ENCODE measurements at places on chromosomes 3 and 15.

DNA sequence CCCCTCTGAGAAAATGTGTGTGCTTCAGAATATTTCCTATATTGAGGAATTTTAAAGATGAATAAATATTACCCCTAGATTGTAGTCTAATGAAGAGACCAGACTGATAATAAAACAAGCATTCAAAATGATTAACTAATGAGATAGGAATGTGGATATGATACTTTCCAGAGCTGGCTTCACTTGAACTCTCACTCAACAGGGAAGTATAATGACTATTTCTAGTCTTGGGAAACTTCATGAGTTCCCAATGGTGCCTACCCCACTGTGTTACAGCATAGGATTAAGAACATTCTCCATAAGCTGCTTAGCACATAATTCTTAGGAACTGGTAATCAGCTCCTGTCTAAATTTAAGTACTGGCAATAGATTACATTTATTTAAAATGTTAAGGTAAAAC lies 261.5 kb upstream of the ZNF385D start:
- H3K27ac ChIP-seq = no peak overlapping the region
- DNase-seq = no peak
- no peaks in the 10 kb centered on the region for H3K27me3 ChIP-seq
- no peaks in the 10 kb centered on the region for H3K4me1 ChIP-seq
- no peak overlapping the region for H3K4me3 ChIP-seq
- H3K36me3 ChIP-seq = no peaks in the 10 kb centered on the region

DNA sequence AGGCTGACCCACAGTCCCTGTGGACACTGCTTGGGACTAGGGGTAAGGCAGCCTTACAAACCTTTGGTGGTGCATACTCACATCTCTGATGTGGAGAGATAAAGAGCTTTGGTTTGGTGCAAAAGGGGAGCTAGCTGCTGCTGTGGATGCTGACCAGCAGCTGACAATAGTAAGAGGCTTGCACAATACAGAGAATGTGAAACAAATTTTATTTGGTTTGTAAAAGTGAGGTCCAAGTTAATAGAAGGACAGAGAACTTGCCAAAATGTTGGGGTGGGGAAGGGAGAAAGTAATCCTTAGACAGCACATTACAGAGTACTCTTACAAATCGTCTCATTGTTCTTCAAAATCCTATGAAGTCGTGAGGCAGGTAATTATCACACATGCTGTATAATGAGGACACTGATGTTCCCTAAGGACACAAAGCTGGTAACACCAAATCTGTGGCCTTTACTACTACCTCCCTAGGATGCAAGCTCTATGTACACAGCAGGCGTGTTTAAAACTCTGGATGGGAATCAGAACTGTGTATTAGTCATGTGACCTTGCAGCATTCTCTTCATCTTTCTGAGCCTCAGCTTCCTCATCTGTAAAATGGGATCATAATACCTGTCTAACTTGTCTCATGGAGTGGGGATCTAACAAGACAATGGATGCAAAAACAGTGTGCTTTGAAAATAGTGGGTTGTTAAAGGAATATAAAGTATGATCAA lies 21.6 kb downstream of the ARHGAP31 start:
- no peak for DNase-seq
- H3K4me1 ChIP-seq = no peaks in the 10 kb centered on the region
- H3K27ac ChIP-seq = no peak overlapping the region

DNA sequence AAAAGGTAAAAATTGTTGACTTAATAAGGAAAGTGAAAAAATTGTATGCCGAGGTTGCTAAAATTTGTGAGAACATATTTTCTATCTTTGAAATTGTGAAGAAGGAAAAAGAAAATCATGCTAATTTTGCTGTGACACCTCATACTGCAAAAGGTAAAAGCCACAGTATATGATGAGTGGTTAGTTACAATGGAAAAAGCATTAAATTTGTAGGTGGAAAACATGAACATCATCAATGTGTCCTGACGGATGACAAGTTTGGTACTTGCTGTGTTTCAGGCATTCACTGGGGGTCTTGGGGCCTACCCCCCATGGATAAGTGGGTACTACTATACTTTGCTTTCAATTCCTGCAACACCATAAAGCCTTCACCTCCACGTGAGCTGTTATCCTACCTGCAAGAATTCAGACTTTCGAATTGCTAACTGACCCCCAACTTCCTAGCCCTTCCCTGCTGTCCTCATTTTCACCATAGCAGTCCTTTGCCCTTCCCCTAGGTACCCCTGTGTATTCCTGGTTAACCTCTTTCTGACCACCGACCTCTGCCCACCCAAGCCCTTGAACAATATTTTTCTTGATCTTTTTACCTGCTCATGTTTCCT lies 62.4 kb downstream of the RAB7A start:
- DNase-seq = no peak
- H3K4me1 ChIP-seq = peaks cover 76% of the 10 kb centered on the region
- no peaks in the 10 kb centered on the region for H3K36me3 ChIP-seq
- H3K27me3 ChIP-seq = no peaks in the 10 kb centered on the region

GRCh38 chr3:133053532-133053931 lies 15.3 kb downstream of the TMEM108 start:
- H3K27ac ChIP-seq = no peak overlapping the region
- H3K27me3 ChIP-seq = no peaks in the 10 kb centered on the region
- H3K4me1 ChIP-seq = no peaks in the 10 kb centered on the region
- no peak overlapping the region for H3K4me3 ChIP-seq
- DNase-seq = no peak
- H3K36me3 ChIP-seq = no peaks in the 10 kb centered on the region

- no peak overlapping the region for H3K27ac ChIP-seq
- DNase-seq = no peak
- H3K36me3 ChIP-seq = no peaks in the 10 kb centered on the region
- H3K4me1 ChIP-seq = no peaks in the 10 kb centered on the region
- no peaks in the 10 kb centered on the region for H3K27me3 ChIP-seq
Observed at GRCh38 chr3:46143951-46144473, 64.1 kb downstream of the CCR1 start.
